ENCODE measurements at places on chromosomes 6 and 20.

GRCh38 chr20:35091816-35092523 is 637 bp downstream of the TRPC4AP start:
- no peak for DNase-seq

DNA sequence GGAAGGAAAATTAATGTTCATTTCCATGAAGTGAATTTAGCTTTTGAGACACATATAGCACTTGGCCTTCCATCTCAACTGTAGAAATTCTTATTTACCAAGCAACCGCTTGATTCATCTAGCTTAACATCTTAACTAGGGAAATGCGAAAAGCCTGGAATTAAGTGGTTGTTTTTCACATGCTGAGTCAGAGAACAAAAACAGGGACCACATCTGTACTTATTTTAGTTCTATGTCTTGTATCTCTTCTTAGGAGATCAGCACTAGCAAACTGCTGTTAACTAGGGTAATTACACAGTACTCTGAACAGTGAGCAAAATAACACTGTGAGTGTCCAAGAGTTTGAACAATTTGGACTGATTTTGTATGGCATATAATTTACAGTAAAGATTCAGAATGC is 590.9 kb upstream of the NRSN1 start:
- DNase-seq = no peak

GRCh38 chr6:53615633-53616449 is 49.7 kb downstream of the KLHL31 start:
- no peak for DNase-seq

DNA sequence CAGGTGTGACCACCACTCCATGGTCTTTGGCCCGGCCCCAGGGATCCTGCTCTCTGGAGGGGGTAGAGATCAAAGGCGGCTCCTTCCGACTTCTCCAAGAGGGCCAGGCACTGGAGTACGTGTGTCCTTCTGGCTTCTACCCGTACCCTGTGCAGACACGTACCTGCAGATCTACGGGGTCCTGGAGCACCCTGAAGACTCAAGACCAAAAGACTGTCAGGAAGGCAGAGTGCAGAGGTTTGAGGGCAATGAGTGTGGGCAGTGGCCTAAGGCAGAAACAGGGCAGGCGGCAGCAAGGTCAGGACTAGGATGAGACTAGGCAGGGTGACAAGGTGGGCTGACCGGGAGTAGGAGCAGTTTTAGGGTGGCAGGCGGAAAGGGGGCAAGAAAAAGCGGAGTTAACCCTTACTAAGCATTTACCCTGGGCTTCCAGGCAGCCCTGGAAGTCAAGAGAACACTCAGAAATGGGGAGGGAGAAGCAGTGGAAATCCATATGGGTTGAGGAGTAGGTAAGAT is 533 bp downstream of the CFB start:
- DNase-seq = no peak

- no peak for DNase-seq
Observed at GRCh38 chr6:15305496-15305895, 59.6 kb downstream of the JARID2 start.

DNA sequence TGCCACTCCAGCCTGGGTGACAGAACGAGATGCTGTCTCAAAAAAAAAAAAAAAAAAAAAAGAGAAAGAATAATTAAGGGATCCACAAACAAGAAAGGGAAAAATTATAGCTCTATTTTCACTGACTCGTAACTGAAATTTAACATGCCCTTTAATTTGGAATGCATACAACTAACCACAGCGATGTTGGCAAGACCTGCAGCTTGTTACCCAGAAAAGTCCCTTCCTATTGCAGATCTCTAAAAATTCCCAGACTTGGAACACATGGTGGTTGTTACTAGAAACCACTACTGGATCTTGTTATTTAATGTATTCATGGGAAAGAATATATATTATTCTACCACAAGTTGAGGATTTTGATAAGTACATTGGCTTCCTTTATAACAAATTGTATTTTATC is 27.8 kb upstream of the SMIM28 start:
- DNase-seq = no peak

DNA sequence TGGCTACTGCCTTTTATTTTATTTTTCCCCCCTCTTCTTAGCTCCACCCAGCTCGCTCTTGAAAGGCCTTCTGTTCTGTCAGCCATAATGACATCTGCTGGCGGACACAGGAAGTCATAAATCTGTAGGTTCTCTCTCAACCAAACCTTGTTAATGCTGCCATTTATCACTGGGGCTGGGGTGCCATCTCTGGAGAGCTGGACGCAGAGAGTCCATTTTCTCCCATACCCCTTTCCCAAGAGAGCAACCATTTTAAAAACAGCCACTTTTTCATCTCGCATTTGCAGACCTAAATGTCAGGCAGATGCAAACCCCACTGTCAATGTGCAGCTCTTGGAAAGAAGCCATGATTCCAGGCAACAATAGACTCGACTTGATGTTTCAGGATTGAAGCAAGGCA is 13.0 kb upstream of the TSHZ2 start:
- DNase-seq = no peak

GRCh38 chr6:132190097-132190814 is 211.0 kb downstream of the MOXD1 start:
- no peak for DNase-seq

GRCh38 chr6:138724015-138724414 is 49.6 kb upstream of the CCDC28A start:
- peak; percentile 52 for DNase-seq

DNA sequence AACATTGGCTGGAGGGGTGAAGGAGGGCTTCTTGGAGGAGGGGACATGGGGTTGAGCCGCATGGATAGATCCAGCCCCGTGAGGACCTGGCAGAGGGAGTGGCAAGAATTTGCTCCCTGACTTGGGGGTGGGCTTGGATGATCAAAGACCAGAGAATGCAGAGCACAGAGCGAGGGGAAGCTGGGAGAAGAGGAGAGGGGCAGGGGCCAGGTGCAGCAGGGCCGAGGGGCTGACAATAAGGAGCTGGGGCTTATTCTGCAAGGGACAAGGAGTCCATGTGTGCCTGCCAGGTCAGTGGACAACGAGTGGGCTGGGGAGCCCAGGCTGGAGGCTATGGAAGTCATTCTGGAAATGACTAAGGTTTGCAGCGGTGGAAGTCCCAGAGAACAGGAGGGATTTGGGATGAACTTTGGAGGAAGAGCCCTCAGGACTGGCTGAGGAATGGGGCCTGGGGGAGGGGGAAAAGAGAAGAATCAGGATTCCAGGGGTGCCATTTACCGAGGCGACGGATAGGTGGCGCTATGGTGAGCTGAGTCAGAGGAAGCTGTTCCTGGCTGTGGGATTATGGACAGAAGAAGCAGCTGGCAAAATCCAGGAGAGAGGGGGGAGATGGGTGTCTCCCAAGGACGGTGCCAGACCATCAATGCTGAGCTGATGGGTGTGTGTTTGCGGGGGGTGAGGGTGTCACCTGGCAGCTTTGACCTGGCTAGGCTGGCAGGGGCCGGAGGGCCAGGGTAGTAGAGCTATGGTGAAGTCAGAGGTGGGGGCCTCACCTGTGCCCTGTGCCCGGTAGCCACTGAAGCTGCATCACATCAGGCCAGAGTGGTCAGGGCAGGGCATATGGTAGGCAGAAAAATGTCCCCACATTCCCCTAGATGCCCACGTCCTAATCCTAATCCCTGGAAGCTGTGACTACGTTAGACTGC is 7.8 kb downstream of the KCNG1 start:
- peak; percentile 66 for DNase-seq

GRCh38 chr20:63923651-63924050 is 28.7 kb downstream of the DNAJC5 start:
- DNase-seq = no peak

GRCh38 chr6:332671-333070 is 40.4 kb downstream of the DUSP22 start:
- DNase-seq = no peak

GRCh38 chr6:121828146-121828886 is 392.9 kb downstream of the GJA1 start:
- no peak for DNase-seq

GRCh38 chr20:12053353-12053752 is 135.7 kb downstream of the BTBD3 start:
- DNase-seq = no peak

GRCh38 chr20:58511861-58512260 is 3.3 kb downstream of the APCDD1L start:
- DNase-seq = no peak

DNA sequence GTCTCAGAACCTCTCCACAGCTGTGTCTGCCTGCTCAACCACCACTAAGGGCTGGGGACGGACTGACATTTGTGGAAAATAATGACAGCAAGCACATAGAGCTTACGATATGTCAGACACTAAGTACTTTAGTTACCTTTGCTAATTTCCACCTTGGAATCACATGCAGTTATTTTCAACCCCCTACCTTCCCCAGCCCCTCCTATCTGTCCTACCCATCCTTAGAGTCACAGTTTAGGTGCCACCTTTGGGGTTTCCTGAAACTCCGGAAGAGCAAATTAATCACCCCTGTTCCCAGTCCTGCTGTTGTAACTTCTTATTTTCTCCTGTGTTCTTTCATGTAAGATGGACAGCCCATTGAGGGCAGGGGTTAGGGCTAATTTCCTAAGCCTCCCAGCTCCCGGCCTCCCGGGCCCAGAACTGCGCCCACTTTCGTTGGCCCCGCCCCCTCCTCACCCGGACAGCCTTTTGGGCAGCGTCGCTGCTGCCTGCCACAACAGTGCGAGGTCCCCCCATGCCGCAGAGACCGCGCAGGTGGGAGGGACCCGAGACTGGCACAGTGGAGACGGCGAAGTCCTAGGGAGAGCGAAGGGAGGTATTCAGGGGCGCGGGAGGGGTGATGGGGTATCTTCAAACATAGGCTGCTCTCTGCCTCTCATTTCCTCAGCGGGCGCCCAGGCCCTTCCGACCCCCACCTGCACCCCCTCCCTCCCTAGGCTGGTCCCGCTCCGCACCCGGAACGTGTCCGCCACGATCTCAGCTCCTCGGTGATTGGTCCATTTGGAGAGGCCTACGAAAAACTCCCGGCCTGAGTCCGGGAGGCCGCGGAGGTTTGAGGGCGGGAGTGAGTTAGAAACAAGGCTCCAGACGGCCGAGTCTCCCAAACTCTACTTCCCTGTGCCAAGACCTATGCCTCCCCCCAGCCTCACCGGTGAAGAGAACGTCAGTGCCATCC is 1.1 kb downstream of the DDAH2 start:
- DNase-seq = no peak

DNA sequence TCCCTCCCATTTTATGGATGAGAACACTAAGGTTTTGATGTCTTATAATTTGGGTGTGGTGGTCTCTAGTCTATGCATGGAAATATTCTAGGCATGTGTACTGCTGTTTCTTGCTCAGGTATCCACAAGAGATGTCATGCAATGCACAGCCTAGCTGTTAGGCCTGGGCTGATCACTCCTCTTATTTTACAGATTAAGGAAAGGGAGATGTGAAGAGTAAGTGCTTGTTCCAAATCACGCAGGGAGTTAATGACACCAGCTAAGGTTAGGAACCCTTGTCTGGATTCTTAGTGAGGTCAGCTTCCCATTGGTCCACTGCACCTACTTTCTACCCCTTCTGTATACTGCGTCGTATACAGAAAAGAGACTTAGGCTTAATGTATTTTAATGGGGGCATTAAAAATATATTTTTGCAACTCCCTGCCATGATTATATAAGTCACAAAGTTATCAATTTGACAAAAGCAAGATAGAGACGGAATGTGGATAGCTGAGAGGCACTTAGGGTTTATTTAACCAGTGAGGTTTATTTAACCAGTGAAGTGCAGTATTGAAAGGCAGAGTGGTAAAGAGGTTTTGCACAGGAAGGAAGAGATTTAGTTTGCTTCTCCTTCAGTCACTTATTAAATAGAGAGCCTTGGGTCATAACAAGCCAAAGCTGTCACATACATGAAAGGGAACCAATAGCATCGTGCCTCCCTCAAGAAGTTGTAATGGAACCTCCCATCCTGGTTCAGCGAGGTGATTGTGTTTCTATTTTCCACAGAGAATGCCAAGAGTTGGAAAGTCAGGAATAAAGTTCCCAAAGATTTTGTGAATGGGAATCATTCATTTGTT is 95.0 kb upstream of the FAM184A start:
- no peak for DNase-seq

GRCh38 chr6:16901782-16902181 is 140.5 kb upstream of the ATXN1 start:
- DNase-seq = peak; percentile 51

- no peak for DNase-seq
Observed at GRCh38 chr20:58044931-58045555, 183.4 kb downstream of the ANKRD60 start.

DNA sequence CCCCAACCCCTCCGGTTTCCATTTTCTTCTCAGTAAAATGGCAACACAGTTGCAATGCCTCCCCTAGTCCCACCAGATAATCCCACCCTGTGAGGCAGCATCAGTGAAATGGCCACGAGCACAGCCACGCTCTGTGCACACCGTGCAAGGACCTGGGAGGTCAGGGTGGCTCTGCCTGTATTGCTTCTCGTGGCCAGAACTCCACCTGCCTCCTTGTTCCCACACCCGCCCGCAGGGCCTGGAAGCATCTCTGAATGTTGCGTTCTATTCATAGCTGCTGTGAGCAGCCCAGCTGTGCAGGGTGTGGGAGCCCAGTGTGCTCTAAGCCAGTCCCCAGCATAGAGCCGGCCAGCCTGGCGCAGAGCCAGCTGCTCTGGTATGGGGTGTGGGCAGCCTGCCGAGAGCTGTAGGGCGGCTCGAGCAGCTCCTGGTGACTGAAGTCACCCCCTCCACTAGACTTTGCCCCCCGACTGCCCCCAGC is 161.1 kb downstream of the DLL1 start:
- peak; percentile 73 for DNase-seq

GRCh38 chr6:90386399-90387382 is 90.0 kb upstream of the BACH2 start:
- no peak for DNase-seq

DNA sequence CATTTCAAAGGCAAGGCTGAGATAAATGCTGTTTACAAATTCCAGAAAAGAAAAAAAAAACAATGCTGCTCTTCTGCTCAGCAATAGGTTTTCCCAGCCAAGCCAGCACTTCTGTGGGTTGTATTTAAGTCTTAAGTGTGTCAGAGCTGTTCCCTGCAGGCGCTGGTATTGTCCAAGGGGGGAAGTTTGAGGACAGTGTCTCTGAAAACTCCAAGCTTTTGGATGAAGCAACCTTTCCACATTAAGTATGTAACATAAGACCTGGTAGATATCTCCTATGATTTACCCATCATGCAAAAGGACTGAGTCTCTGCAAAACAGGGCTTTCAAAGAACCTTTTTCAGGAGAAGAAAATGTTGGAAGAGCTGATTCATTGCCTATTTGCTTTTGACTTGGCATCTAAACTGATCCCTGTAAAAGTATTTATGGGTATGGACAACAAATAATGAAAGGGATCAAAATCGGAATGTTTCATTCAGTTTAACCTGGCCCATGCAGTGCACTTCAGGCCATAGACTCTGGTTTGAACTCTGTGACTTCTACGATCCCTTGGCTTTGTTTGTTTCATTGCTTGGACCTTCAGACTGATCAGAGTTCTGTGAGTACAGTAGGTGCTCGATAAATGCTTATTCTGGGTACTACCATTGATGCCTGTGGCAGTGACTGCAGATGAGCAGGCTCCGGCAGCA is 16.1 kb upstream of the PLG start:
- DNase-seq = no peak
